ENCODE measurements at places on chromosomes 3 and 15.

DNA sequence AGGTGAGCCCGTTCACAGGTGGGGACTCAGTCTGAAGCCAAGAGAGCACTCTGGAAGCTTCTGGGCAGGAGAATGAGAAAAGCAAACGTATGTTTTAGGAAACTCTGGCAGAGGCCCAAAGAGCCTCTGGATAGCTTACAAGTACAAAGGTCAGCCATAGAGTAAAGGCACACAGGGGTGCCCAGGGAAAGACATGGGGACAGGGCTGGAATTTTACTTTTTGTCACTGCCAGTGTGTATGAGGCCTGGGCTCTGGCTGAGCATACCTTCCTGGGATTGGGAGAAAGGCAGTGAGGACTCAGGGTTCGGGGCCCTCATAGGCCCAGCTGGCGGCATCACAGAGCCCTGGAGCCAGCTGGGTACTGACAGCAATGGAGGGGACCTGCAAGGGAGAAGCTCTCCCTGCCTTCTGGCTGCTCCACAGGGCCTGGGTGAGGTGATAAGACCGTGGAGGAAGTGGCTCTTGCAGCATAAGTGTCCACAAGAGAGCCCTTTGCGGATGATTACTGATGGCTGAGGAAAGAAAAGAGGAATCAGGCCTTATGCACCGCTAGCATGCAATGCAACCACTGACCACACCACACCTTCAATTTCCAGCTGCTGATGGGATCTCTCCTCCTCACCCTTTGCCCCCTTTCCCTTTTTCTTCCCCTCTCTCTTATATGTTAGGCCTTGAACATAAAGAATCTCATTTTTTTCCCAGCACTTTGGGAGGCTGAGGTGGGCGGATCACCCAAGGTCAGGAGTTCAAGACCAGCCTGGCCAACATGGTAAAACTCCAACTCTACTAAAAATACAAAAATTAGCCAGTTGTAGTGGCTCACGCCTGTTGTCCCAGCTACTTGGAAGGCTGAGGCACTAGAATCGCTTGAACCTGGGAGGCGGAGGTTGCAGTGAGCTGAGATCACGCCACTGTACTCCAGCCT is 25.1 kb upstream of the BCL2L10 start:
- no peak for DNase-seq

DNA sequence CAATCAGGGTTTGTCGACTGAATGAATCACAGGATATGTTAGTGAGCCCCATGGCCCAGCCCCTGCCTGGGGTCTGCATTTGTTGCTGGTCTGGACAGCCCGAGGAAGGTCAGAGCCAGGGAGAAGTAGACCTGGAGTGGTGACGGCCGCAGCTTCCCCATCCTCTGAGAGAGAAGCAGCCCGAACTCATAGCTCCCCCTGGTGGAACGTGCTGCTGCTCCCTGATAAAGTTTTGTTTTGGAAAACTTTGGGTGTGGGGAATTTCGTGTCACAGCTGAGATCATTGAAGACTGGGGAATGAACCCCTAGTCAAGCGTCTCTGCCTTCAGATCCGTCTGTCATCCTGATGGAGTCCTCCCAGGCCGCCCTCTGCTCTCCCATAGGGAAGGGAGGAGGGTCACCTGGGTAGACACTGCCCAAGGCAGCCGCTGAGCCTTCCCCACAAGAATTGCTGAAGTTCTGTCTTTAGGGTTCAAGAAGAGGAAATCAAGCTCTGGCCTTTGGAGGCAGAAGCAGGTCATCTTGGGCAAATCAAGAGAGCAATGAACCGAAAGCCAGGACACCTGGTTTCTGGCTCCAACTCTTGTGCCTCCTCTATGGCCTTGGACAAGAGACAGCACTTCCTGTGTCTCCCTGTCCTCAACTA is 60.5 kb downstream of the GLDN start:
- peak; percentile 2 for DNase-seq

- peak; percentile 51 for DNase-seq
Observed at GRCh38 chr3:55245351-55245750, 241.8 kb downstream of the WNT5A start.

DNA sequence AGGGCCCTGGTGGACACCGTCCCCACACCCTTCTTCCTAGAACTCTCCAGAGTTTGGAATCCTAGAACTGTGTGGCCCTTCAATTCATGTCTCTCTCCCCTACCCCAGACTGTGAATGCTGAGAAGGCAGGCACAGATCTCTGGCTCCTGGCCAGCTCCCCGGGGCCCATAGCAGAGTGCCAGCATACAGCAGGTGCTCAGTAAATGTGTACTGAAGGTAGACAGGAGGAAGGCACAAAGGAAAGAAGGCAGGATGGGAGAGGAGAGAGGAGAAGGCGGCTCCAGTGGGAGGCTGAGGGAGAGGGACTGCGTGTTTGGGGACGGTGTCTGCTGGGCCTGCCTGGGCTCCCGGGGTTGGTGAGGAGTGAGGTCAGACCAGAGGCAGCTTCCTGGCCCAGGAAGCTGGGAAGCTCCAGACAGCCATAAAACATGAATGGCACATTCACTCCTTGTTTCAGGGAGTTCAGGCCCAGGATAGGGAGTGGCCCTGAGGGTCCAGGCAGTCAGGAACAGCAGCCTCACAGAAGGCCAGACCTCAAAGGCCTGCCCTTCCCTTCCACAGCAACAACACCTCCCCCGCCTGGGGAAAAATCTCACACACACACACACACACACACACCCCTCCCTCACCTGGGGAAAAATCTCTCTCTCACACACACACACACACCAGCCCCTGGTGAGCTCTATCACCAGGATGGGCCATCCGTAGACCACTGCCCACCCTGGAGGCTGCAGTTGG is 137.1 kb upstream of the PRR20G start:
- no peak for DNase-seq

DNA sequence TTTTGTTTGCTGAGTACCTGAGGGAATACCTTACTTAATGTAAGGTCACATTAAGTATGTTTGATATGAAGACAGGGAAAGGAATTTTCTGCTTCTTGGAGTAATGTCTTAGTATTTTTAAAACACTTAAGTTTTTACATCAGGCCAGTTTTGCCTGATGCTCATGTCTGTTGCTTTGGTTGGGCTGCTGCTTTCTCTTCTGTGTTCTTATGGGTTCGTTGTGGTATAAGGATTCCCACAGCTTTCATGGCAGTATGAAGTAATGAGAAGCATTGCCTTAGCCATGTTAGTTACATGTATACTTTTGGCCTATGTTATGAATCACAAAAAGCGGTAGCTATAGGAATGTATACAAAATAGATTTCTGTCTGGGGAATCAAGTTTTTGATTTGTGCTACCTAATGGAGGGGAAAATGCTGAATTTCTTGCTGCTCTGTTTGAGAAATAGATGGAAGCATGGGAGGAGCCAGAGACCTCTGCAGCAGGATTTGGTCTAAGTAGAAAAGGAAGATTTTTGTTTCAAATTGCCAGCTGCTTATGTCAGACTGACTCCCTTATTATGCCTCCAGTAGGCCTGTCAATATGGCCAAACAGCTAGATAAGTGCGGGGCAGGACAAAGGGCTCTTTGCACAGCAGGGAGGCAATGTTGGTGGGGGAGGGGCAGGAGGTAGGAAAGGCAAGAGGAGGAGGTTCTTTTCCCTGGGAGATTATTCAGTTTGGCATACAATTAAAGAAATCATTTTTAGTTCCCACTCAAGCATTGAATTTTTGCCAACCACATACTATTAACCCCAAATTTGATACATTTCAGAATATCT is 5.2 kb downstream of the SETD5 start:
- peak; percentile 58 for DNase-seq

DNA sequence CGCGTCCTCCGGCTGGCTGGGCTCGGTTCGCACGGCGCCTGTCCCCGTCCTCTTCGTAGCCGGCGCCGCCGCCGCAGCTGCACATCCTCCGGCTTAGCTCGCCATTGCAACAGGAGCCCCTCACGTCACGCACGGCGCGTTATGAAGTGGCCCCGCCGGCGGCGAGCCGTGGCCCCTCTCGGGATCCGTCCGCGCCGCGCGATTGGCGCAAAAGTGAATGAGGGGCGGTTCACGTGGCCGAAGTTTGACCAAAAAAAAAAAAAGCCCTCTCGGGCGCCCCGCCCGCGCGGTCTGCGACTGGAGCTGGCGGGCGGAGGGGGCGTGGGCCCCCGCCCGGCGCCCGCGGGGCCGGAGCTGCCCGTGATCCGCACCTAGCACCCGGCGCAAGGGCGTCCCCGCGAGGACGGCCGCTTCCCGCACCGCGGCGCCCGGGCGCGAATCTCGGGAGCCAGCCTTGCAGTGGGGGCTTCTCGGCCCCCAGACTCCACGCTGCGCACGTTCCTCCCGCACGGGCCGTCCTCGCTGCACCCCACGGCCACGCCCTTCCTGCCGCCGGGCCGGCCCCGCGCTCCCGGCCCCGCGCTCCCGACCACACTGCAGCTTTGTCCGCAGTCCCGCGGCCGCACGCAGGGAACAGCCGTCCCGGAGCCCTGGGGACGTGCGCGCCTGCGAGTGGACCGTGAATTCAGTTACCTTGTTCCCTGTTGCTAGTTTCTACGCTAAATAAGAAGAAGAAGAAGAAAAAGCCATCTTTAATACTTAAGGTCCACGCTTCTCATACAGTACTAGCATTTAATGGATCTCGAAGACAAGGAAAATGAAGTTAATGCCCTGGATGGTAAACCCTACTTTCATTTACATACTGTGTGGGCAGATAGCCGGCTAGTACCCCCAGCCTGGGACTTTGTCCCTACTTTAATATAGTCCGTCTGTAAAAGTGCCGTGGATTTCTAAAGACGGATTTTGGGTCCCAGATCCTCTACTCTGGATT is at the start of gene CHSY1:
Gene CHSY1, minus strand, starts transcription at position 219 of the 991 bp plus-strand sequence. CDS start 592 bp downstream, outside the sequence.
- peak; percentile 8 for DNase-seq

- DNase-seq: no peak
Observed at GRCh38 chr3:121918779-121919483, 24.7 kb downstream of the SLC15A2 start.

- peak; percentile 10 for DNase-seq
Observed at GRCh38 chr3:98596541-98597500, 3.4 kb upstream of the CPOX start.

- DNase-seq: no peak
Observed at GRCh38 chr3:111796566-111796965, 62.5 kb upstream of the PHLDB2 start.

DNA sequence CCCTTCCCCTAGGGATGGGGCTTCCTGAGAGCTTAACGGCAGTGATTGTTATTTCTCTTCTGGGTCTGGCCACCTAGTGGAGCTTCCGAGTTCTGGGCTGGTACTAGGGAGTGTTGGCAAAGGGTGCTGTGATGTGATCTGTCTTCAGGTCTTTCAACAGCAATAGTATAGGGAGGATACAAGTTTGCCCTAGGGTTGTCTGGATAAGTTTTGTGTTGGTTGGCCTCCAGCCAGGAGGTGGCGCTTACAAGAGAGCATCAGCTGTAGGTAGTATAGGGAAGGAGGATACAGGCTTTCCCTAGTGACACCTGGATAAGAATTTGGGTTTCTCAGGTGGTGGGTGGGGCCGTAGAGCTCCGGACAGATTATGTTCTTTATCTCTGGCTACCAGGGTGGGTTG is 19.2 kb upstream of the CPOX start:
- no peak for DNase-seq

DNA sequence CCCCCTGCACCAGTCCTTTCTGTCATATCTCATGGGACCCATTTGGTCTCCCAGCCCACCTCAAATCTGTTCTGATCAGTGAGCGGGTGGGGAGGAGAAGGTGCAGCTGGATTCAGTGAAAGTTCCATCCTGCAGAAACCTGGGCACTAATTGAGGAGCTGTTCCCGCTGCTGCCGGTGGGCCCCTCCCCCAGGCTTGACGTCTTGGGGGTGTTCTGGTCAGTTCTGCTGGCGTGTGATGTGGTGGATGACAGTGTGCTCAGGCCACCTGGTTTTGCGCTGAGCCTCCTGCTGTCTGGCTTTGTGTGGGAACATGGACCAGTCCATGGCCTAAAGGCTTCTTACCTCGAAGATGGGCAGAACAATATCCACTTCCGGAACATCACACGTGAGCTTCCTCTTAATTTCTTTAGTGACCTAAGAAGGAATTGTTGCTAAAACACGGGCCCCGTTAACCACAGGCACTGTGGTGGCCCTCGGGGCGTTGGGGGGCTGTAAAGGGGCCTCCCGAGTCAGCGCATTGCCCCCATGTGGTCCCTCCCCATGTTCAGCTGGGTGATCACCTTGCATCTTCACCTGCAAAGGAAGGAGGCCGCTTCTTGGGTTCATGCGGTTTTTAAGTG is 59.7 kb downstream of the RGMA start:
- no peak for DNase-seq

GRCh38 chr3:104556372-104557078 is 810.2 kb upstream of the ALCAM start:
- no peak for DNase-seq

DNA sequence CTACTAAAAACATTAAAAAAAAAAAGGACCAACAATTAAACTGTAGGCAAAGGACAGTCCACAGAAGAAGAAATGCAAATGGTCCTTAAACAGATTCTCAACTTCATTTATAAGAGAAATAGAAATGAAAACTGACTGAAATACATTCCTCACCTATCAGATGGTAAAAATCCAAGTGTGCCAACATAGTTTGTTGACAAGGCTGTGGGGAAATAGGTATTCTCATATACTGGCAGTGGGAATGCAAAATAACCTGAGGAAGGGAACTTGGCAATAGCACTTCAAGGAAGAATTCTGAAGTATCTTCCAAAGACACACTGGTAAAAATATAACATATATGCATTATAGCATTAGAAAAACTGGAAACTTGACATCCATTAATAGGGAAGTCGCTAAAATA is 53.8 kb downstream of the SLC24A1 start:
- no peak for DNase-seq

DNA sequence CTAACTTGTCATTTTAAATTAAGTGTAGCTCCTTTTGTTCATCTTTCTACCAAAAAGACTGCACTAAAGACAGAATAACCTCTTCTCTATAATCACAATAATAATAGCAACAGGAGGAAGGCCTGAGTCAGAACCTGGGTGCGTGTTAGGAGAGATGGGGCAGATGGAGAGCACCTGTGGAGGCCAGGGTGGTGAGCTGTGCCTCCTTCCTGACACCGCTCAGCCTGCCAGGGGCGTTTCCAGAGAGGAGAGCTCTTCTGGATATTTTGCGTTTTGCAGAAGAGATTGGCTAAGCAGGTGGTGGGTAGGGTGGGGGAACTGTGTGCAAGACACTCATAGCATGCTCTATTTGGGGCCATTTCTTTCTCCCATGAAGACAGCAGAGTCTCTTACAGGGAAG is 83.5 kb downstream of the MEGF11 start:
- no peak for DNase-seq

DNA sequence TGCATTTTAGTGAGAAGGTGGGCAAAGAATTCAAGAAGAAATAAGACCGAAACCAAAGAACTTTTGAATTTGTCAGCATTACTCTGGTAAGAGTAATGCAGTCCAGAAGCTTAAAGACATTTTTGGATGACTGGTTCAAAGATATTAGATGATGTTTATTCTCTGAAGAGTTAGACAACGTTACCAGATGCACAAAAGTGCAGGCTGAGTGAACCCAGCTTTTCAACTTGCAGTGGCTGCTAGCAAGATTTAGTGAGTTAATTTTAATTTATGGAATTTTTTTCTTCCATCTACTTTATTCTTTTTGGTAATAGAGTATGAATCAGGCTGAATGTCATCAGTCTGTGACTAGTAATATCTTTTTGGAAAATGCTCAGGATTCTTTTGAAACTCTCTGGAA is 267.3 kb upstream of the AZI2 start:
- no peak for DNase-seq

- DNase-seq: no peak
Observed at GRCh38 chr3:139893267-139893962, 41.6 kb upstream of the CLSTN2 start.
